ENCODE measurements at places on chromosomes 13 and 19.
A peak's percentile ranks its signal among the peaks of the same experiment; 100 is the strongest.

GRCh38 chr13:21010621-21011020 is 50.8 kb downstream of the LATS2 start:
- DNase-seq = no peak

- DNase-seq = peak; percentile 59
Observed at GRCh38 chr19:19460761-19461265, 54.5 kb downstream of the TSSK6 start.

GRCh38 chr19:41933693-41934426 is 5.6 kb upstream of the ERFL start:
- no peak for DNase-seq

GRCh38 chr13:96687191-96687590 is 307.1 kb downstream of the OXGR1 start:
- no peak for DNase-seq

GRCh38 chr13:106159295-106160195 is 375.9 kb downstream of the EFNB2 start:
- no peak for DNase-seq

- DNase-seq = no peak
Observed at GRCh38 chr19:6263735-6264444, 15.9 kb downstream of the MLLT1 start.

DNA sequence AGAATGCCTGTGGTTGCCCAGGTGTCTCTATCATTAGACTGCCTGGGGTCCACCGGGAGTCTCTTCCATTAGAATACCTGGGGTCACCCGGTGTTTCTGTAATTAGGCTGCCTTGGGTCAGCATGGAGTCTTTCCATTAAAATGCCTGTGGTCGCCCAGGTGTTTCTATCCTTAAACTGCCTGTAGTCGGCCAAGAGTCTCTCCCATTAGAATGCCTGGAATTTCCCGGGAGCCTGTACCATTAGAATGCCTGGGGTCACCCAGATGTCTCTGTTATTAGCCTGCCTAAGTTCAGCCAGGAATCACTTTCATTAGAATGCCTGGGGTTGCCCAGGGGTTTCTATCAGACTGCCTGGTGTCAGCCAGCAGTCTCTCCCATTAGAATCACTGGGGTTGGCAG is 1492.8 kb downstream of the UQCRFS1 start:
- DNase-seq = no peak

DNA sequence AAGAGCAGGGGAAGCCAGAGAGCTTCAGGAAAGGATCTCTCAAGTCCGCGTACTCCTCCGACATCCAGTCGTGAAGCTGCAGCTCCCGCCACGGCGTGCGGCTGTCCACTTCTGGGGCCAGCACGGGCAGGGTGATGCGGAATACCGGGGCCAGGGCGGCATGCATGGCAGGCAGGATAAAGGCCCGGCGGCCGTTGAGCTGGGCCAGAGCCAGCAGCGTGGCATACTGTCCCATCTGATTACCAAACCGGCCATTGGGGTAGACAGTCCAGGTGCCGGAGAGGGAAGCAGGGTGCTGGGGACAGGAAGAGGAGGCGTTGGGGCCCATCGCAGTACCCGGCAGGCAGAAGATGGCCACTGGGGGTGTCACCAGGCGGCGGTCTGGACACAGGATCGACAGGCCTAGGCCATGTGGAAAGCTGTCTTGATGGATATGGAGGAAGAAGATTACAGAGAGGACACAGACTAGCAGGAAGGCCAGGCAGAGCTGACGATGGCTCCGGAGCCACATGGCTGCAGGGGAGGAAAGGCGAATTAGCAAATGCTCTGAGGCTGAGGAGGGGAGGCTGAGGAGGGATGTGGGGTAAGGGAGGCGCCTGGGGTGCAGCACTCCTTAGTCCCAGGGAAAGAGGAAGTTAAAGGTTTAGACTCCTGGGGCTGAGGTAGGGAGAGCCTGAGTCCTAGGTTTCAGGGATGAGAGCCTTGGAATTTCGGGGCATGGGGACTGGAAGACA is 1.5 kb downstream of the FUT1 start:
- no peak for DNase-seq

GRCh38 chr13:50094615-50095293 is 79.5 kb downstream of the KCNRG start:
- no peak for DNase-seq

DNA sequence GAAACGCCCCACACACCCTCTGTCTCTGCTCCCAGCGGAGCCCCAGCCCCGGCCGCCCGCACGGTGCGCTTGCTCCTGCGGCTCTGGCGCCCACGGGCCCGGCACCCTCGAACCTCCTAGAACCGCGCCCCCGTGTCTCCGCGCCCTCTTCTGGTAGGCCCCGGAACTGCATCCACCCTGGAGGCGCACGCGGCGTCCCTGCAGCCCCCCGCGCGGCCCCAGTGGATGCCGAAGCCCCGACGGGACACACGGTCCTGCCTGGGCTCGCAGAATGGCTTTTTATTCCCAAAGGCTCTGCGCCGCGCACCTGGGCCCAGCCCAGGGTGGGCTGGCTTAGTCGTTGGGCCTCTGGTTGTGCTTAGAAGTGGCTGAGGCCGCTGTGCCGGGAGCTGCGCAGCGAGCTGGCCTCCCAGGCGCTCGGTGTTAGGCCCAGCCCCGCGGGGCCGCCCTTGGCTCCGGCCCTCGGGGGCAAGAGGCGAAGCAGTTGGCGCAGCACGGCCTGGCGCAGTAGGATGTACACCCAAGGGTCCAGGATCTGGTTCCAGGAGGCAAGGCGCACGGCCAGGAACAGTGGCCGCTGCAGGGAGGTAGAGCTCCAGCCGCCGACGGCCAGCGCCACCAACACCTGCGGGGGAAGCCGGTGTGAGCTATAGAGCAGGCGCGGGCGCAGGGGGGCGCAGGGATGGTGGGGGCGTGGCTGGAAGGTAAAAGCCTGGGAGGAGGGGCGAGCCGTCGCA is 2.8 kb downstream of the PTGER1 start:
- DNase-seq = peak; percentile 68

DNA sequence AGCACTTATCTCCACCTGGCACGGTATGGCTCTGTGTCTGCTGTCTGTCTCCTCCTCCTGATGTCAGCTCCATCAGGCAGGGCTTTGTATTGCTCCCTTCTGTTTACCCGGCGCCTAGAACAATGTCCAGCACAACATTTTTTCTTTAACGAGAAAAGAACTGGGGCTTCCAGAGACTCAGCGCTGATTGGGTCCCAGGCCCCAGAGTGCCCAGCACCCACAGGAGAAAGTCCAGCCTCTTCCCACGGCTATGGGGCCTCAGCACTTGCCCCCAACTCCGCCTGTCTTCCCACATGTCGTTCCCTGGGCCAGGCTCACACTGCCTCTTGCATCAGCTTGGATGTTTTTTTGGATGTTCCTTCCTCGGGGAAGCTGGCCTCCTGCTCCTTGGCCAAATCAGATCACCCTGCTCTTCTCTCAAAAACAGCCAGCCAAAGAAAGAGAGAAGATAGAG is 6.9 kb downstream of the MYPOP start:
- DNase-seq = no peak

- no peak for DNase-seq
Observed at GRCh38 chr19:54573330-54573872, at the start of gene LILRA2. Gene LILRA2 (plus strand): TSS chr19:54573790. CDS start chr19:54573879, 89 bp downstream.

DNA sequence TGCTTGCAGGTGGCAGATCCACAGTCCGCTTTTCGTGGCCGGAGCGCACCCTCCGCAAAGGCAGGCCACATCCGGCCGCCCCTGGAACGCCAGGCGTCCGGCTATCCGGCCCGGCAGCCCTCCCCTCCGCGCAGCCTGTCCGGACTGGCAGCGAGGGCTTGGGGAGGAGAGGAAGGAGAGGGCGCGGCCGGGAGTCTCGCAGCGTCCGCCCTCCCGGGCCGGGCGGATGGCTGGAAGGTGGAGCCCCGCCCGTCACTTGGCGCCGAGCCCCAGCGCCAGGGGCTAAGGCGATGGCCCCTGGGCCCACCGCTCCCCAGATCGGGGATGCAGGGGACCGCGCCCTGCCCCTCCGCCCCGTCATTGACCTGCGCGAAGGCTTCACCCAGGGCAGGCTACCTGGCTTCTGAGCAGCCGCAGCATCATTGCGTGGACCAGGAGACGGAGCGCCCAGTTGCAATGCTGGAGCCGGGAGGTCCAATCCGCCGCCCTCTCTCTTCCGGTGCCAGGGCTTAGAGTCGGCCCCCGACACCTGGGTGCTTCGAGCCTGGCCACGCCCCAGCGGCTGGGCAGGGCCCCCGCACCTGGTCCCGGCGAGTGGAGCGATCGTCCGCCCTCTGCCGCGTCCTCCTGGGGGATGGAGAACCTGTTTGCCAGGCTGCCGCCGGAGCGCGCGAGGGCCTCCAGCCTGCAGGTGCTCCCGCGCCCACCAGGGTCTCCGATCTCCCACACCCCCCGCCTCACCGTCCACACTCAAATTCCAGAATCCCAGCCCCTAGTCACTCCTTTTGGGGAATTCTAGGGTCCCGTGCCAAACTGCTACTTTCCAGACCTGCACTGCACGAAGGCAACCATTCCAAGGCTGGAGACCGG is at the start of gene FUT1:
TSS of gene FUT1 (minus strand) at position 146 of the 870 bp plus-strand sequence. CDS start 1,360 bp downstream, outside the sequence.
- no peak for DNase-seq

DNA sequence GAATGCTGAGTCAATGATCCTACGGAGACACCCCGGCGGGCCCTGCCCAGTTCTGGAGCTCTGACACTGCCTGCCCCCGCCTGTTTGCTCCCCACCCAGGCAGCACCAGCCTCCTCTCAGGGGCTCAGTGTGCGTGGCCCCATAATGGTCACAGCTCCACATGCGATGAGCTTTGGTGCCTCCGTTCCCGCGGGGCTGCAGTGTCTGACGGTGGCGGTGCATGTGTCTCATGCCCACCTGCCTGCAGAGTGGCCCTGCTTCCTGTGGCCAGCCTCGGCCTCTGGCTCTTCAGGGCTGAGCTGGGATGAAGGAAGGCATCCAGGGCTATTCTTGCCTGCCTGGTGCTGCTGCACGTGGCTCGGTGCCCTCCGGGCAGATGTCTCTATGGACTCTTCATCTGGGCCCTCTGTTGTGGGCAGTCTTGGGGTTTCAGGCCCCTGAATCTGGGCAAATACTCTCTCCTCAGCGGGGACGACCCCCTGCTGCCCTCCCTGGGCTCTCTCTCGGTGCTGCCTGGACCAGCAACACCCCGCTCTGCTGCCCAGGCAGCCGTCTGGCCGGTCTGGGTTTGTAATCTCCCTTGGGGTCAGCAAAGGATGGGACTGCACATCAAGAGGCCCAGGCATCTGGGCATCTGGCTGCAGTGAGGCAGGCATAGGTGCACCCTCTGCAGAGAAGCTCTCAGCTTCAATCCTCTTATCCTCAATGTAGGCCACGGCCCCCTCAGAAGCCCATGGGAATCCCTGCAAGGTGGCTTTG is 19.3 kb upstream of the TMEM255B start:
- no peak for DNase-seq

DNA sequence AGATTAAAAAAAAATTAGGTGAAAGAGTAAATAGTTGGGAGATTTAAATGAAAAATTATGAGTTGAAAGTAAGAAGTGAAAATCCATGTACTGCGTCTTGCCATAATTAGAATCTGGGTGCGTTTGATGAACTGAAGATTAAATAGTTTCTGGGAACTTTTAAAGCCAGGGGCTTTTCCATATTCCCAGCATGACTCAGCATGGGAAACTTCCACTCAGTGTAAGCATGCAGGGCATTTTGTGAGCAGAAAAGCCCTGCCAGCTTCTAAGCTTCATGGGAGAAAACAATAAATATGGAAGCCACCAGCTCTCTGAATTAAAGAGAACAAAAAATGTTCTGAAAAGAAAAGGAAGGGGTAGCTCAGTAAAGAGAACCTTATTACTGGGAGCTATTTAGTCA is 62.0 kb upstream of the EDNRB start:
- no peak for DNase-seq

DNA sequence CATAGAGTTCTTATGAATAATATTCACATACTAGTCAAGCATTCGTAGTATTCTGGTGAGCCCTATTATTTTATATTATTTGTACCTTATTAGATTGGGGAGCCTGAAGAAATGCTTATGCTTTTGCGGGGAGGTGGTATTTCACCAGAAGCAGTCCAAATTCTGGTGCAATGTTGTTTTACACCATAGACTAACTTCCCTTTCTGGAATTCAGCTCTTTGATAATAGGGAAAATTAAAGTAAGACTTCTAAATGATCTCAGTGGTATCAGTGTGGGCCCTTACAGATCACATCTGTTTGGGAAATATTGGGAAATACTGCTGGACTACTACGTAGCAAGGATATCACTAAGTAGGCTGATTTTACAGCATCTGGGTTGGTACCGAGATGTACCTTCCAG is 34.2 kb downstream of the KCTD12 start:
- DNase-seq = no peak

- DNase-seq = no peak
Observed at GRCh38 chr19:49155005-49155819, at the start of gene HRC. Gene HRC (minus strand): TSS chr19:49155396. CDS start chr19:49155237, 159 bp downstream.

DNA sequence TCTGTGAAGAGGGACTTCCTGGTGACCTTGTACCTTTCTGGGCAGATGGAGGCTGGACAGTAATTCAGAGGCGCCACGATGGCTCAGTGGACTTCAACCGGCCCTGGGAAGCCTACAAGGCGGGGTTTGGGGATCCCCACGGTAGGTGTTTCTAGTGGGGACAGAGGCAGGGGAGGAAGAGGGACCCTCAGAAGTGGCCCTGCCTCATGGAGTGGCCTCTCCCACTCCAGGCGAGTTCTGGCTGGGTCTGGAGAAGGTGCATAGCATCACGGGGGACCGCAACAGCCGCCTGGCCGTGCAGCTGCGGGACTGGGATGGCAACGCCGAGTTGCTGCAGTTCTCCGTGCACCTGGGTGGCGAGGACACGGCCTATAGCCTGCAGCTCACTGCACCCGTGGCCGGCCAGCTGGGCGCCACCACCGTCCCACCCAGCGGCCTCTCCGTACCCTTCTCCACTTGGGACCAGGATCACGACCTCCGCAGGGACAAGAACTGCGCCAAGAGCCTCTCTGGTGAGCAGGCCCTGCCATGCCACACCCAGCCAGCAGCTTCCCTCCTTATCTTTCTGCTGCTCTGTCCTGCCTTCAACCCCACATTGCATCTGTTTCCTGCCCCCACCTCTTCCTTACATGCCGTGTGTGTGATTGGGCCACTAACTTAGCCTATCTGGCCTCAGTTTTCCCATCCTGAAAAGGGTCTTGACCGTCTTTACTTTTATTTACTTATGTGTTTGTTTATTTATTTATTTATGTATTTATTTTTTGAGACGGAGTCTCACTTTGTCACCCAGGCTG is 7.3 kb downstream of the ANGPTL4 start:
- DNase-seq = no peak

GRCh38 chr19:19526581-19527370 is 1.9 kb upstream of the YJEFN3 start:
- no peak for DNase-seq

- DNase-seq = no peak
Observed at GRCh38 chr13:23418776-23419683, 14.5 kb downstream of the SACS start.

DNA sequence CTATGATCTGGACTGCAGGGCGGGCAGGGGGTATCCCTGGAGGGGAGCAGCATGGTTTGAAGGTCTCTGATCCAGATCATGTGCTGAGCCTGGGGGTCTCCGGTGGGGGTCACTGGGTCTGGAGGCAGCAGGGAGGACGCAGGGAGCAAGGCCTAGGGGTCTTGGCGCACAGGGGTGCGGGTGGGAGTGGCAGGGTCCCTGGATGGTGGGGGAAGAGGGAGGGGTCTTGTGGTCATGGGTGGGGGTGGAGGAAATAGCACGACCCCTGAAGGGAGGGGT is 1.9 kb downstream of the BTBD2 start:
- no peak for DNase-seq

All from stimulated activated CD4-positive, alpha-beta T cell treated with anti-CD3 and anti-CD28 coated beads, Interleukin-12 subunit alpha, Interleukin-12 subunit beta, amount 100 ng/mL, for 24 hours (primary cell).